NCI-H1048 (cell line): ENCODE measurements at places on chromosomes 16 and 17.

- DNase-seq, result no peak
These were observed 126.7 kb downstream of the PITPNC1 start for GRCh38 chr17:67503739-67504138.

- no peak for DNase-seq
These were observed 318.3 kb downstream of the PHKB start for GRCh38 chr16:47779201-47780016.

GRCh38 chr16:30372725-30373124 is 1.9 kb upstream of the MYL11 start:
- DNase-seq, result no peak

- DNase-seq, result no peak
These were observed 667 bp downstream of the FSCN2 start for GRCh38 chr17:81528651-81529436.

- no peak for DNase-seq
These were observed 4.6 kb upstream of the ICAM2 start for GRCh38 chr17:64024781-64025731.

DNA sequence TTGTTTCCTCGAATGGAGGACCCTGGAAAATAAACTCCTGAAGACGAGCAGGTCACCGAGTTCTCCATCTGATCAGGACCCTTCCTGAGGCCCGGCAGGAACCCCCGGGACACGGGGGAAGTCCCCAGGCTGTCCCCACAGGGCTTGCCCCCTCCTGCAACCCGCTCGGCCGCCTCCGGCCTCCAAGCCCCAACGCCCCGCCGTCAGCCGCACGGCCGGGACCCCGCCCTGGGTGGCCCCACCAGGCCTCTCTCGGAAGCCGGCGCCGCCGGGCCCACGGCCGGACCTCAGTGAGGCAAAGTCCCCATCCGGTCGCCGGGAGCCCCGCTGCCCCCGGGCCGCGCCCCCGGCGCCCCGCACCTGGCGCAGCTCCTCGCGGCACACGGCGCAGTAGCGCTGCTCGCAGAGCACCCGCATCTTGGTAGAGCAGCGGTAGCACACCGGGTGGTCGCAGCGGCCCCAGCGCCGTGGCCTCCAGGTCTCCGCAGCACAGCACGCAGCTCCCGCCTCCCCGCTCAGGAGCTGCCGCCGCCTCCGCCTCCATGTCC is 383 bp downstream of the ZNF598 start:
- no peak for DNase-seq

GRCh38 chr16:53911513-53911912 is 207.6 kb downstream of the FTO start:
- DNase-seq, result no peak

DNA sequence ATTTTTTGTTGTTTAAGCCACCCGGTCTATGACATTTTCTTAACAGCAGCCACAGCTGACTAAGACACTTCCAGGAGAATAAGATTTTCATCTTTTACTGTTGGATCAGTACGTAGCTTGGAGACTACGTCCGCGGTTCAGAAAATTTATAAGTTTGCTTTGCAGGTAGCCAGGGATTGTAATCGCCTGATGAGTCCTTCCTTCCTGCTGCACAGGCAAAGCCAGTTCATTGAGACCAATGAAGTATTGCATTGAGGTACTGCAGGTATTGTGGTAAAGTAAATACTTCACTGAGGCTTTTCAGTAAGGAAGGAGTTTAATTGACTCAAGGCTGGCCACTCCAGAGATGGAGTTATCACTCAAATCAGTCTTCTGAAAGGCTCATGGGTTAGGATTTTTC is 269.4 kb upstream of the ELAC2 start:
- DNase-seq, result no peak

- DNase-seq, result no peak
These were observed 13.2 kb downstream of the CMTM3 start for GRCh38 chr16:66617728-66618127.

- DNase-seq, result no peak
These were observed 85.5 kb downstream of the RMI2 start for GRCh38 chr16:11430601-11431317.

GRCh38 chr17:76050538-76051467 is 21.5 kb downstream of the SRP68 start:
- DNase-seq, result no peak

DNA sequence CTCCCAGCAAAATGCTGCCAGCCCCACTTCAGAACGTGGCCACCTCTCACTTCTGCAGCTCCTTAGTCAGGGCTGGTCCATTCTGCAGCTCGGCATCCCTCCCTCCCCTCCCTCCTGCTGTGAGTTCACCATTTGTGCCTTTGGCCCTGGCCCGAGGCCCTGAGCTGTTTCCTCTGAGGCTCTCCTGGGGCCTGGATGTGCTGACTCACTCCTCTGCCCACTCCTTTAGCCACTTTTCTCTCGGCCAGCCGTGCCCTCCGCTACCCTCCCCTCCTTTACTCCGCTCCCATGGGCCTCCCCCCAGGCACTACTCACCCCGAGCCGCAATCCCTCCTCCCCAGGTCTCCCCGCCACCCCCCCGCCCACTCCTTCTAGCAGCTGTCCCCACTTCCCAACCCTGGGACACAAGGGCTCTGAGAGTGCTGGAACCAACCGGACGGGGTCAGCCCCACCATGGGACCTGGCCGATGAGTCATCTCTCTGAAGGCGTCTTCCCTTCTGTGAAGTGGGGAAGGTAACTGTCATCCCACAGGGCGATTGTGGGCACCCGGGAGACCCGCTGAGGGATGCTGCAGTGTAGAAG is 11.5 kb downstream of the KCNG4 start:
- DNase-seq, result no peak
